Osteoblast (primary cell): ENCODE measurements at places on chromosomes 4 and X.

GRCh38 chr4:176789955-176790354 is 2.8 kb downstream of the VEGFC start:
- peak overlapping the region; percentile 94 for H3K4me3 ChIP-seq
- no peaks in the 10 kb centered on the region for H3K27me3 ChIP-seq
- peaks cover 18% of the 10 kb centered on the region for H3K36me3 ChIP-seq
- peak; percentile 92 for DNase-seq
- peaks cover 65% of the 10 kb centered on the region for H3K4me1 ChIP-seq

- H3K4me1 ChIP-seq: no peaks in the 10 kb centered on the region
- no peak for DNase-seq
- no peak overlapping the region for H3K27ac ChIP-seq
- no peak overlapping the region for H3K4me3 ChIP-seq
- no peaks in the 10 kb centered on the region for H3K36me3 ChIP-seq
These were observed 892.6 kb upstream of the FRG1 start for GRCh38 chr4:189048119-189048518.

DNA sequence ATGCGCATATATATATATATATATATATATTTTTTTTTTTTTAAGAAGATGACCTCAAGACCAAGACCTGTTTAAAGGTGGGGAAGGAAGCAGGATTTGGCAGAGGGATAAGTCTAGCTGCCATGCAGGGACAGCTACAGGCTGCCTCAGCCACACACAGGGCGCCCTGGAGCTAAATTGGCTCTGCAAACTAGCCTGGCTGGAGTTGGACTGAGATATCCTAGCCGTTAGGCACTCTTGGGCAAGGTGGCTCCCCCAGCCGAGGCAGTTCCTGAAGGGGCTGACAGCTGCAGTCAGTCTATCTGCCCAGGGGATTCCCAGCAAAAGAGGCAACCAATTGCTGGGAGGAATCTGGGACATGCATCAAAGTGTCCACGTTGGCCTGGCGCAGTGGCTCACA is 21.9 kb downstream of the TRIML1 start:
- DNase-seq: no peak
- H3K27ac ChIP-seq: no peak overlapping the region
- H3K4me1 ChIP-seq: no peaks in the 10 kb centered on the region
- no peaks in the 10 kb centered on the region for H3K27me3 ChIP-seq

- H3K36me3 ChIP-seq: no peaks in the 10 kb centered on the region
- H3K27ac ChIP-seq: no peak overlapping the region
- no peaks in the 10 kb centered on the region for H3K27me3 ChIP-seq
- no peak overlapping the region for H3K4me3 ChIP-seq
- H3K4me1 ChIP-seq: peaks cover 20% of the 10 kb centered on the region
These were observed 5.4 kb upstream of the FNIP2 start for GRCh38 chr4:158763462-158763861.

DNA sequence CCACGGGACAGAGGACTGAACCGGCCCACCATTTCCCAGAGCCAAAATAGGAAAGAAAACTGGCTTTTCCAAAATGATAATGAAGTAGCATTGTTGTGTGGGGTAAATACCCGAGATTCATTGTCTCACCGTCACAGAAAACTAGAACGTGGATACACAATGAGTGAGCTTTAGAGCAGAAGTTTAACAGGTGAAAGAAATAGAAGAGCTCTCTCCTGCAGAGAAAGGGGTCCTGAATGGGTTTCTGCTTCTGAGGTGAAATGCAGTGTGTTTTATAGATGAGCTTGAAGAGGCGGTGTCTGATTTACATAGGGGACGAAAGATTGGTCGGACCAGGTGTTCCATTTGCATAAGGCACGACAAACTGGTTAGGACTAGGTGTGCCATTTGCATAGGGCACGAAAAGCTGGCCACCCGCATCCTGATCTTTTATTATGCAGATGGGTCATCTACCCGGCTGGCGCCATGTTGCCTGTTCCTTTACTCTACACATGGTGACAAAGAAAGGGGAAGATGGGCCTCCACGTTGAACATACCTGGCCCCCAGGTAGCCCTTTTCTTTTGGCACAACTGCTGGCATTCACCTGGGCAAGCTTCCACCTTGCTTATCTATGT is 118.1 kb downstream of the ATXN3L start:
- no peaks in the 10 kb centered on the region for H3K4me1 ChIP-seq
- DNase-seq: no peak
- no peaks in the 10 kb centered on the region for H3K27me3 ChIP-seq
- no peak overlapping the region for H3K27ac ChIP-seq

GRCh38 chr4:142846729-142847596 is 862 bp upstream of the INPP4B start:
- H3K27me3 ChIP-seq: peaks cover 19% of the 10 kb centered on the region
- peak overlapping the region; percentile 83 for H3K4me3 ChIP-seq

DNA sequence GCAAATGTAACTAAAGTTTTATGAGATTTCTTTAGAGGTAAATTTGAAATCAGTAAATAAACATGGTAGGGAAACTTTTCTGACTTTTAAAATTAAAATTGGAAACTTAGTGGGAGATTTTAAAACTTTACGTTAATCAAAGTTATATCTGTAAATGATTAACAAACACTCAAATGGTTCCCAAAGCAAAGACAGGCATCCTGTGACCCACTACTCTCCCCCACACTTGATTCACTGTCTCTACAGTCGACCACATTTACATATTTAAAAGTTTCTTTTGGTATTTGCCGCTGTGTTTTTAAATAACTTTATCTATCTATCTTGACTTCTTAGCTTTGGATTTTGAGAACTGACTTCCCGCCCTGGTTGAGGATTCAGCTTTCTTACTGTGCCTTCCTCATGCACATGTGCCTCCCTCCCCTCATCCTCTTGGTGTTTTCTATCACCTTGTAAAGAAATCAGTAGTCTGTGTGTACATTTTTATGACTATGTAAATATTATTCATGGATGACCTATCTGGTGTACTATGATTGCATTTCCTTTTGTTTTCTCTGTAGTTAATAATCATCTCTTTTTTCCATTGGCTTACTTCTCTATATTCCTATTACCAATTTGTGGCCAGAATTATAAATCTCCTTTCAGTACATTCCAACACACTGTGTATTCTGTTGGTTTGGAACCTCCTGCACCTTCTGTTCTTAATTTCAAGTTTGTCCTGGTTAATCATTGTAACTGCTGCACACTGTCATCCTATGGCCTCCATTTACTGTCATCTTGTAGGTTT is 72.6 kb downstream of the WWC2 start:
- no peaks in the 10 kb centered on the region for H3K36me3 ChIP-seq
- no peak for DNase-seq
- H3K4me1 ChIP-seq: peaks cover 40% of the 10 kb centered on the region
- no peak overlapping the region for H3K27ac ChIP-seq
- H3K4me3 ChIP-seq: no peak overlapping the region

GRCh38 chr4:170374770-170375169 is 285.0 kb upstream of the AADAT start:
- H3K4me3 ChIP-seq: no peak overlapping the region
- DNase-seq: peak; percentile 31
- no peaks in the 10 kb centered on the region for H3K36me3 ChIP-seq
- no peak overlapping the region for H3K27ac ChIP-seq

DNA sequence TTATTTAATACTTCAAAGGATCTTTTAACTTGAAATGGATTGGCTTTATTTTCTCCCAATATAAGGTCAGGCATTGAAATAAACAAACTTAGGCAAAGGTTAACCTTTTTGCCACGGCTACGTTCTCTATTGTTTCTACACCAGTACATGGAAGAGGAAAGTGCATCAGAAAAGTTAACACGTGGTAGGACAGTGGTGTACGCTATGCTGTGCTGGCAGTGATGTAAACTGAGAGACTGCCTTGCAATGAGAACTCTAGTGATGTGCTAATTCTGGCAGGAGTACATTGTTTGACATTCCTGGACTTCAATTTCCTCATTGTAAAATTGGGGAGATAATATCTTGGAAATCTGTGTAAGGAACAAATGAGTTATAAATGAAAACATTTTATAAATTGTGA is 208.2 kb downstream of the TMA16 start:
- no peak overlapping the region for H3K27ac ChIP-seq
- no peaks in the 10 kb centered on the region for H3K4me1 ChIP-seq
- no peaks in the 10 kb centered on the region for H3K36me3 ChIP-seq
- DNase-seq: no peak
- no peaks in the 10 kb centered on the region for H3K27me3 ChIP-seq
- H3K4me3 ChIP-seq: no peak overlapping the region

- no peak for DNase-seq
- H3K4me3 ChIP-seq: no peak overlapping the region
- no peaks in the 10 kb centered on the region for H3K36me3 ChIP-seq
- no peaks in the 10 kb centered on the region for H3K27me3 ChIP-seq
These were observed 20.9 kb upstream of the KLHL8 start for GRCh38 chr4:87241336-87241735.

GRCh38 chrX:126819429-126819828 is at the start of gene PRR32:
PRR32 (plus strand) TSS chrX:126819729; CDS start chrX:126819844, 115 bp downstream.
- H3K27me3 ChIP-seq: no peaks in the 10 kb centered on the region
- H3K27ac ChIP-seq: no peak within 1 kb of the TSS
- no peaks in the 10 kb centered on the region for H3K4me1 ChIP-seq
- DNase-seq: no peak
- H3K36me3 ChIP-seq: no peaks in the 10 kb centered on the region
- no peak within 1 kb of the TSS for H3K4me3 ChIP-seq

DNA sequence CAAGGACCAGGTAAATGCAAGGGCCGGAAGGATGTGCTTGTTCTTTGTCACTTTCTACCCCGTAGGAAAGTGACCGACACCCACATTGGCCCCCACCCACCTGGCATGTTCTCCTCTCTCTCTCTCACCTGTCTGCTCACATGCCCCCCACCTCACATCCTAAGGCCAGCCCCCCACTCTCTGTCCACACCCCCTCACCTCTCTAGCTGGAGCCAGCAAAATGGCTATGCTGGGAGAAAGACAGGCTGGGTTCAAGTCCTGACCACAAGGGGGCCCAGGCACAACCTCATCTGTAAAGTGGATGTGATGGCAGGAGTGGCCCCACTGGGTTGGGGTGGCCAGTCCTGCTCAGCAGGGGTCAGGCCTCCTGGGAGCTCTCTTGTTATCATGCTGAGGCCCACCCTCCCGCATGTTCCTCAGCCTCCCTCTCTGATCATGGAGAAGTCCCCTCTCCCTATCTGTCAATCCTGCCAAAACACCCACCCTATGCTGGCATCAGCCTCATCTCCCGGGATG is 1.7 kb upstream of the PPP2R2C start:
- no peak overlapping the region for H3K27ac ChIP-seq
- H3K4me1 ChIP-seq: no peaks in the 10 kb centered on the region
- H3K4me3 ChIP-seq: no peak overlapping the region
- peaks cover 22% of the 10 kb centered on the region for H3K27me3 ChIP-seq

DNA sequence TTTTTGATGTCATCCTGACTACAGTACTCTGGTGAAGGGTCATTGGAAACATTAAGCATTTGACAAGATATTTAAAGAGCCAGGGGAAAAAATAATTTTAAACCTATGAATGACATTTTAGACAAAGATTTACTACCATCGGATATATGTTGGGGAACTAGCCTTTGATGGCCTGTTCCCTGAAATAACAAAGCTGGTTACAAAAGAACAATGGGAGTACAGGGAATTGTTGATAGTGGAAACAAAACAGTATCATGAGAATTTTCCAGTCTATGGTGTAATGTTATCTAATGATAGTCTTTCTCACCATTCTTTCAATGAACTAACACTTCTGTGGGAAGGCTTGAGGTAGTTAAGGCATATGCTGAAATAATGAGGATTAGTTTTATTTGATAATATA is 125.9 kb upstream of the KLHL4 start:
- no peak overlapping the region for H3K4me3 ChIP-seq
- DNase-seq: no peak
- no peaks in the 10 kb centered on the region for H3K27me3 ChIP-seq
- no peaks in the 10 kb centered on the region for H3K4me1 ChIP-seq

- H3K36me3 ChIP-seq: no peaks in the 10 kb centered on the region
- no peak overlapping the region for H3K4me3 ChIP-seq
- no peaks in the 10 kb centered on the region for H3K4me1 ChIP-seq
- DNase-seq: no peak
- H3K27me3 ChIP-seq: no peaks in the 10 kb centered on the region
- H3K27ac ChIP-seq: no peak overlapping the region
These were observed 272.1 kb upstream of the TRAM1L1 start for GRCh38 chr4:117357437-117357836.

- no peaks in the 10 kb centered on the region for H3K27me3 ChIP-seq
- no peak overlapping the region for H3K4me3 ChIP-seq
- no peak for DNase-seq
- no peak overlapping the region for H3K27ac ChIP-seq
These were observed 50.0 kb downstream of the UGT2B10 start for GRCh38 chr4:68865760-68866159.

GRCh38 chr4:182810103-182810615 is 107.0 kb downstream of the DCTD start:
- no peak overlapping the region for H3K4me3 ChIP-seq
- H3K36me3 ChIP-seq: no peaks in the 10 kb centered on the region
- H3K4me1 ChIP-seq: peaks cover 5% of the 10 kb centered on the region

- peaks cover 17% of the 10 kb centered on the region for H3K4me1 ChIP-seq
- no peak overlapping the region for H3K27ac ChIP-seq
- H3K36me3 ChIP-seq: no peaks in the 10 kb centered on the region
These were observed 1.1 kb downstream of the PLAC8 start for GRCh38 chr4:83113429-83113786.

GRCh38 chr4:175657571-175657970 is 154.5 kb downstream of the GPM6A start:
- H3K4me3 ChIP-seq: no peak overlapping the region
- no peaks in the 10 kb centered on the region for H3K4me1 ChIP-seq
- H3K36me3 ChIP-seq: no peaks in the 10 kb centered on the region

DNA sequence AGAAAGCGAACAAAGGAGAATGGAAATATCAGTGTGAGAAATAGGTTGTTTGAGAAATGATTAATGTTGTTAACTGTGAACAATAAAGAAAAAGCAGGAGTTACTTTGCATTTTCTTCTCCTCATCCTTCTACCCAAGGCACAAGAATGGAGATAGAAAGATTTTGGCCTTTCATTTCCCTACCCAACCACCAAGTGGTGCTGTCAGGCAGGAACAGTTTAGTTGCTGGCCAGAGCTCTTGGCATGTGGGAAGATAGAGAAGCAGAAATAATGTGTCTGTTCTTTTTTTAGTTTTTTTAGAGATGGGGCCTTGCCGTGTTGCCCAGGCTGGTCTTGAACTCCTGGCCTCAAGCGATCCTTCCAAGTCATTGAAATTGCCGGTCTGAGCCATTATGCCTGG is 12.8 kb downstream of the HOPX start:
- no peak overlapping the region for H3K27ac ChIP-seq
- DNase-seq: no peak
- peaks cover 9% of the 10 kb centered on the region for H3K27me3 ChIP-seq
- peaks cover 17% of the 10 kb centered on the region for H3K4me1 ChIP-seq
- H3K4me3 ChIP-seq: no peak overlapping the region

GRCh38 chrX:2390754-2391153 is 110.0 kb downstream of the DHRSX start:
- H3K27ac ChIP-seq: no peak overlapping the region
- peaks cover 9% of the 10 kb centered on the region for H3K4me1 ChIP-seq
- H3K27me3 ChIP-seq: no peaks in the 10 kb centered on the region
- H3K4me3 ChIP-seq: no peak overlapping the region
- no peaks in the 10 kb centered on the region for H3K36me3 ChIP-seq
- no peak for DNase-seq

DNA sequence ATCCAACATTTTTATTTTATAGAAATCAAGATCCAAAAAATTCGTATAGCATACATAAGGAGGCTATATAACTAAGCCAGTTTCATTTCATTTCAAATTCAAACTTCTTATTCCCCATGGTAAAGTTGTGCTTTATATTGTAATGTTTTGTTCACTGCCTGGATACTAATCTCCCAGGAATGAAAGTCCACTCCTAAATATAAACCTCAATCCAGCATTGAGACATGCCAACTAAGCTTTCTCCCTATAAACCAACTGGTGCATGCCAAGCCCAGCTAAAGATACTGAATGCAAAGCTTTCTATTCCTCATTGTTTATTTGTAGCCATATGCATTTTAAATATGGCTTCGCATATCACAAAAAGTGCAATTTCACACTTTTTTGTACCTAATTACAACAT is 63.8 kb upstream of the INPP4B start:
- H3K27me3 ChIP-seq: no peaks in the 10 kb centered on the region
- no peak for DNase-seq
- H3K36me3 ChIP-seq: no peaks in the 10 kb centered on the region
- no peaks in the 10 kb centered on the region for H3K4me1 ChIP-seq
- no peak overlapping the region for H3K4me3 ChIP-seq
